ENCODE measurements at places on chromosomes 6 and 20. TPM values are rescaled to one million over a fixed set of nuclear protein-coding genes. Genes with fewer than 3 reads are reported as not detected.

DNA sequence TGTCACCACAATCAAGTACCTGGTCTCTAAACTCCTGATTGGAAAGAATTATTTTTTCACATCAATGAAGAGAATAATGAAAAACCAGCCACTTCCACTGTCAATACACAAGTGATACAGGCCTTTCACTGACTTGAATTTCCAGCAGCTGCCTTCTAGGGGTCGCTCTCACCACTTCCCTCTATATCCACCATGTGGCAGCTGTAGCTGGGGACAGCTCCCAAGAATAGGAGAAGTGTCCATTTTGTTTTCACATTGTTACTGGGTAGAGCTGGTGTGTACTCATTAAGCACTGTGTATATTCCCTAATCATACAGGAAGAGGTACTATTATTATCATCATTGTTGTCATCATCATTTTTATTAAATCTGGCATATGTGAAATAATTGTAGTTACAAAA is 438.4 kb upstream of the SPTLC3 start:
- H3K27me3 ChIP-seq, result no peaks in the 10 kb centered on the region
- DNase-seq, result peak; percentile 3
- no peaks in the 10 kb centered on the region for H3K4me1 ChIP-seq
- H3K36me3 ChIP-seq, result no peaks in the 10 kb centered on the region
- no peak overlapping the region for H3K27ac ChIP-seq

DNA sequence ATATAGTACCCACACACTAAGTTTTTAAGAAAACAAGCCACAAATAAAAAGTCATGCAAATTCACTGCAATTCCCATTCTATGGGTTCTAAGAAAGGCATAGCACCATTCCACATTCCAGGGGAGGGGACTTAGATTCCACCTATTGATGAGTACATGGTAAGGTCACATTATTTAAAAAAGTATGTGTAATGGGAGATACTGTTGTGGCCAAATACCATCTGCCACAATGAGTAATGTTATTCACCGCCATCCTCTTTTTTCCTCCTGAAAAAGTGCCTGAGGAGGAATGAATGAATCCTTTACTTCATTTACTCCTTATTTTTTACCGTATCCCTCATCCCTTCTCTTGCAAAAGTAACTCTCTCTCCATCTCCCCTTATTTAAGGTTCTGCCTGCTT is 27.0 kb upstream of the ADGRF1 start:
- H3K4me3 ChIP-seq, result no peak overlapping the region
- H3K4me1 ChIP-seq, result no peaks in the 10 kb centered on the region
- DNase-seq, result no peak
- no peaks in the 10 kb centered on the region for H3K36me3 ChIP-seq

DNA sequence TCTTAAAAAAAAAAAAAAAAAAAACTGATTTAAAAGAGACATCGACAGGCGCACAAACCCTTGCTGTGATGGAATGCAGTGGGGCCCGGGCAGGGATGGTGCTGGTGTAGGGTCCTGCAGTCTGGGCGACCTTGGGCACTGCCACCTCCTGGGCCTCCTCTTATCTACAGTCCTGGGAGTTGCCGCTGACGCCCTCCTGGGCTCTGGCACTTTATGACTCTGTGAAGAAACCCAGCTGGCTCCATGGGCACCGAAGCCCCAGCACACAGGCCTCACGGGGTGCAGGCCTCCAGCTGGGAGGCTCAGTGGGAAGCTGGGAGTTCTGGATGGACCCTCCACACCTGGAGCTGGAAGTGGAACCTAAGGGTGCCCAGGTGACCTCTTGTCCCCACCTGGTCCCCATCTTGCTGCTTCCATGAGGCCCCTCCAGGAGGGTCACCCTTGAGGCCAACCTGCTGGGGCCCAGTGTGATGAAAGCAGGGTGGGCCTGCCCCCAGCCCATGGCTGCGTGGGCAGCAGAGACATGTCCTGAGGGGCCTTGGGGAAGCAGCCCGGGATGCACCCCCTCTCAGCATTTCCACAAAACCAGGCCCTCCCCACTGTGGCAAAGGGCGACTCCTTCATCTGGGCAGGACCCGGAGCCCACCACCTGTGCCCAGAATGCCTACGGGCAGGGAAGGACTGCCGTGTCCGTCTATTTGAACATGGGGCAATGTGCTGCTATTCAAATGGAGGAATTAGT is 104.9 kb downstream of the ASXL1 start:
- no peak overlapping the region for H3K4me3 ChIP-seq
- H3K4me1 ChIP-seq, result peaks cover 40% of the 10 kb centered on the region
- H3K27ac ChIP-seq, result no peak overlapping the region
- no peak for DNase-seq

Gene C6orf47
- 32.3 TPM for total RNA-seq

- H3K4me3 ChIP-seq, result no peak overlapping the region
- no peaks in the 10 kb centered on the region for H3K27me3 ChIP-seq
- no peaks in the 10 kb centered on the region for H3K4me1 ChIP-seq
- no peak overlapping the region for H3K27ac ChIP-seq
- peaks cover 72% of the 10 kb centered on the region for H3K36me3 ChIP-seq
- DNase-seq, result no peak
Measured at GRCh38 chr20:24966317-24967012, 17.4 kb downstream of the CST7 start.

Gene SLC32A1
- not detected for total RNA-seq

GRCh38 chr6:37587866-37588734 is 88.4 kb upstream of the CCDC167 start:
- no peaks in the 10 kb centered on the region for H3K36me3 ChIP-seq
- no peak overlapping the region for H3K27ac ChIP-seq
- no peak for DNase-seq
- H3K4me3 ChIP-seq, result no peak overlapping the region
- no peaks in the 10 kb centered on the region for H3K4me1 ChIP-seq

GRCh38 chr6:15504040-15504495 is 158.8 kb downstream of the DTNBP1 start:
- H3K4me3 ChIP-seq, result no peak overlapping the region
- no peaks in the 10 kb centered on the region for H3K27me3 ChIP-seq
- H3K36me3 ChIP-seq, result no peaks in the 10 kb centered on the region
- H3K4me1 ChIP-seq, result peaks cover 33% of the 10 kb centered on the region
- peak overlapping the region; percentile 62 for H3K27ac ChIP-seq

Gene RAD21L1
- total RNA-seq, result not detected

GRCh38 chr6:56956491-56956890 is 1.6 kb downstream of the BEND6 start:
- H3K4me3 ChIP-seq, result no peak overlapping the region
- H3K4me1 ChIP-seq, result peaks cover 17% of the 10 kb centered on the region
- no peak for DNase-seq
- no peaks in the 10 kb centered on the region for H3K36me3 ChIP-seq

DNA sequence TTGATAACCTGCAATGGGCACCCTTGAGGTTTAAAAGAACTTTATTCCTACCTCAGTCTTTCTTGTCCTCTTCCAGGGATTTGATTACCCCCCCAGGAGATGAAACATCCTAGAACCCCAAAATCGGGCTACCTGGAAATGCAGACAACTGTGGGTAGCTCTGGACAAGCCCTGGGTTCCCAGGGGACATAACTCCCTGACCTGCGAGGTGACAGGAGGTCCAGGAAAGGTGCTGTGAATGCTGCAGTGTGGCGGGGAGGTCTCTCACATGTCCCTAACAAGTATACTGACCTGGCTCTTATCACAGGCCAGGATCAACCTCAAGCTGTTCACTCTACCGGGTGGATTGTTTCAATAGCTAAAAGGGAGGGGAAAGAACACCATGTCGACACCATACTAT is 11.6 kb downstream of the JAG1 start:
- peaks cover 63% of the 10 kb centered on the region for H3K4me1 ChIP-seq
- peak overlapping the region; percentile 93 for H3K27ac ChIP-seq
- H3K4me3 ChIP-seq, result no peak overlapping the region
- no peak for DNase-seq

- no peak overlapping the region for H3K4me3 ChIP-seq
- DNase-seq, result no peak
- H3K36me3 ChIP-seq, result peaks cover 4% of the 10 kb centered on the region
- no peak overlapping the region for H3K27ac ChIP-seq
- no peaks in the 10 kb centered on the region for H3K27me3 ChIP-seq
Measured at GRCh38 chr6:26629359-26629758, 30.2 kb downstream of the ZNF322 start.

Gene FNDC11
- total RNA-seq, result 0.39 TPM

Data from thyroid gland (tissue), 4 donors.